Stimulated activated effector memory CD8-positive, alpha-beta T cell treated with anti-CD3 and anti-CD28 coated beads, Interleukin-12 subunit alpha, Interleukin-12 subunit beta, amount 100 ng/mL, for 72 hours (primary cell): ENCODE measurements at places on chromosomes 16 and 17.

DNA sequence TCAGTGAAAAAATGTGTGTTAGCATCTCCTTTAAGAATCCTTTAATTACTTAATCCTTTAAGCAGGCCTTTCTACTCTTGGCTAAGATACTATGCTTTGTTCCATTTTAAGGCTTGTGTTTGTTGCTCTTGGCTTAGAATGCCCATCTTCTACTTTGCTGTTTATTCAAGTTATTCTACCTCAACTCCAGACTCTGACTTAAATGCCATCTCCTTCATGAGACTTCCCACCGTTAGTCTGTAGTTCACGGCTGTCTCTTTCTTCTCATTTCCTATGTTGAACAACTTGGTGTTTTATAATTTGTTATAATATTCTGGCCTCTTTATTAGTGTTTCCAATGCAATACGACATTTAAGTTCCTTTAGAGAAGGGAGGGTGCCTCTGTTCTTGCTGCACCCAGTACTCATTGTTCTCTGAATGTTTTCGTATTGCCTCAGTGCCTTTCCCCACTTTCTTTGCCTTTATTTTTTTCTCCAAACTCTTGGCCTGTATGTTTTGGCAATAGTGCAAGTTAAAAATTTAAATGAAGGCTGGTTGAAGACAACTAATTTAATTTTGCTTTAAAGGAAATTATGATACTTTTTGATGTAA lies 6.1 kb upstream of the KRT10 start:
- DNase-seq: no peak

GRCh38 chr17:47400333-47400732 lies 76.6 kb downstream of the EFCAB13 start:
- DNase-seq: no peak

DNA sequence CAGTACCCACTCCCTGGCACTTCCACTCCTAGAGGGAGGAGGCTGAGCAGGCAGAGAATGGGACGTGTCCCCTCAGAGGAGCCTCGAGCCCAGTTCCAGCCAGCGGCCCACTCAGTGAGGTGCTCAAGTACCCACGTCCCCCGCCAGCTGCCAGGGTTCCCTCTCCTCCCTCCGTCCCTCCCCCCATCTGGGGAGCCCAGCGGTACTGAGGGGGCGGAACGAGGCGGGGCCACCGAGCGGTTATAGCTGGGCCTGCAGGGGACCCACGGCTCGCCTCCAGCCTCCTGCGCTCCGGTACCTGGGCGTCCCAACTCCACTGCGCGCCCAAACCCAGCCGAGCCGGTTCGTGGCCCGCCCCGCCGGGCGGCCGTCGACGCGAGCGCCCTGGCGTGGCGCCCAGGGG lies at the start of gene NPW:
TSS of gene NPW (plus strand) at position 268 of the 403 bp plus-strand sequence.
- no peak for DNase-seq

GRCh38 chr17:60039114-60039846 lies 39.4 kb downstream of the HEATR6 start:
- no peak for DNase-seq

GRCh38 chr17:59914274-59914854 lies 21.4 kb downstream of the RPS6KB1 start:
- DNase-seq: no peak

DNA sequence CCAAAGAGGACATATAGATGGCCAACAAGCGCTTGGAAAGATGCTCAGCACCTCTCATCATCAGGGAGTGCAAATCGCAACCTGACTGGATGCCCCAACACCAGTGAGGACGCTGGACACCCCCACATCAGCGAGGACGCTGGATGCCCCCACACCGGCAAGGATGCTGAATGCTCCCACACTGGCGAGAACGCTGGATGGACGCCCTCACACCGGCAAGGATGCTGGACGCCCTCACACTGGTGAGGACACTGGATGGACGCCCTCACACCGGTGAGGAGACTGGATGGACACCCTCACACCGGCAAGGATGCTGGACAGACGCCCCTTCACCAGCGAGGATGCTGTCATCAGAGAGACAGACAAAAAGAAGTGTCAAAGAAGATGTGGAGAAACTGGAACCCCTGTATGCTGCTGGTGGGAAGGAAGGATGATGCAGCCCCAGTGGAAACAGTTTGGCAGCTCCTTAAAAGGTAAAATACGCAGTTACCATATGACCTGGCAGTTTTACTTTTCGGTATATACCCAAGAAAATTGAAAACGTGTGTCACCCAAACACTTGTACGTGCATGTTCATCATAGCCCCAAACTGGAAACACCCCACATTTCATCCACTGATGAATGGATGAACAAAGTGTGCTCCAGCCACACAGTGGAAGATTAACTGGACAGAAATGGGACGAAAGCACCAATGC lies 10.1 kb upstream of the JPH3 start:
- DNase-seq: no peak

DNA sequence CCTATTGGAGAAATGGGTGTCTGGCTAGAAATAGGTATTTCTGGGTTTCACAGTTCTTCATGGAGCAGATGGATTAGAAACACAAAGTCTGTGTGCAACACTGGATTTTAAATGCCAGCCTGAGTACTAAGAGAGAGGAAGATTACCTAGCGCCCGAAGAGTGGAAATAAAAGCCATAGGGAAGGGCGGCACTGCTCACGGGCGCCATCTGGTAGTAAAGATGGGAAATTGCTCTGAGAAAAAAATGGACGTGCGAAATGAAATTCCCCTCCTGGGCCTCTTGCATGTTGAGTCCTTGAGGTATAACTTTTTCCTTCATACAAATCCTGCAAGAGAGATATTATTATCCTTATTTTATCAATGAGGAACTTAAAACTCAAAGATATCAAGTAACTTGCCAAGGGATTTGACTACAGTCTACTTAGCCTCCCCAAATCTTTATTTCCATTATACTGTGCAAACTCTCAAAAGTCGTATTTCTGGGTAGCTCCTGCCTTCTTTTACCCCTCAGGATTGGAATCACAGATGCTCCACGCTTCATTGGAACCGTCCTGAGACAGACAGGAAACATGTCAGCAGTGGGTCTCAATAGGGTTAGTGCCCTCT lies 72.8 kb downstream of the MMD start:
- no peak for DNase-seq

DNA sequence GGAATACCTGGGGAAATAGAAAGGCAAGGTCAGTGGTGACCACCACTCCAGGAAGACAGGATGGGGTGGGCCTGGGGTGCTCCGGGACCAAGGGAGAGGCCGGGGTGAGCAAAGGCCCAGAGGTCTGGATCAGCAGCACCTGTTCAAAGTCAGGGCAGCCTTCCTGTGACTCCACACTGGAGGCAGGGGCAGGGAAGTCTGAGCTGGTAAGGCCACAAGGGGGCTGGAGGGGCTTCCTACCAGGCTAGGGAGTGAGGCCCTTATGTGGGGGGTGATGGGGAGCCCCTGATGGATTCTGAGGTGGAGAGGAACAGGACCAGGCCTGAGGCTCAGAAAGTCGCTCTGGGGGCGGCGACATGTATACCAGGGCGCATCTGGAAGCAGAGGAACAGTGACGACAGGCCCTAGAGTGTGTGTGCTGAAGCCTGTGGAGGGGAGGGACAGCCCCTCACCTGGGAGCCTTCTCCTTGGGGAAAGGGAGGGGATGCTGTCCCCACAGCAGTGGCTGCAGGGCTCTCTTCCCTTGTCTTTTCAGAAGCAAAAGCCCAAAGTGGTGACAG lies 3.7 kb downstream of the C16orf78 start:
- DNase-seq: no peak

- DNase-seq: peak; percentile 94
Measured at GRCh38 chr16:50665128-50665878, 15.8 kb downstream of the SNX20 start.

DNA sequence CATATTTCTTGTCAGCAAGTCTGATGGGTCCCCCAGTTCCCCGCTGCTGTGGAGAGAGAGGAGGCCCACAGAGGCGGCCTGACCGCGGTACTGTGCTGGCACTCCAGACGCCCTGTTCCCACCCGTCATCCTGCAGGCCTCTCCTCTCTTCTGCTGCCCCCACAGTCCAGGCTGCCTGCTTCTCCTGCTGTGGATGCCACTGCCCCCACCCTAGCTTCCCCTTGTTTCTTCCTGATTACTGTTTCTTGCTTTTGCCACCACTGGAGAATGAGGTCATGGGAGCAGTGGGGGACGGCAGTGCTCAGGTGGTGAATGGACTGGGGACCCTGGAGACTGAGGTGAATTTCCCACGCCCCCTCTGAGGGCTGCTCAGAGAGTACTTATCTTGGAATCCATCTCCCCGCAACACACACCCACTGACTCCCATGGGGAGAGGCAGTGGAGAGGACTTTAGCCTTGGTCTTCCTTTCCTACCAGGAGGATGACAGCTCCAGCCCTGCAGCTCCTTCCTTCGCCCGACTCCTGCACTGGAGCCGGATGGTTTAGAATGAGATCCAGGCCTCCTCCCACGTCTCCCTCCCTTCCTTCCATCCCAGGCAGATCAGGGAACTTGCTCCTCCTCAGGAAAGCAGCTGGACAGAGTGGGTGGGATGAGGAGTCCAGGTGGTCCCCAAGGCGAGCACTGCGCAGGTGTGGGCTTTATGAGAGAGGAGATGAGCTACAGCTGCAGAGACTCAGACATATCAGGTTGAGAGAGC lies 60.4 kb downstream of the PLXDC1 start:
- DNase-seq: no peak

DNA sequence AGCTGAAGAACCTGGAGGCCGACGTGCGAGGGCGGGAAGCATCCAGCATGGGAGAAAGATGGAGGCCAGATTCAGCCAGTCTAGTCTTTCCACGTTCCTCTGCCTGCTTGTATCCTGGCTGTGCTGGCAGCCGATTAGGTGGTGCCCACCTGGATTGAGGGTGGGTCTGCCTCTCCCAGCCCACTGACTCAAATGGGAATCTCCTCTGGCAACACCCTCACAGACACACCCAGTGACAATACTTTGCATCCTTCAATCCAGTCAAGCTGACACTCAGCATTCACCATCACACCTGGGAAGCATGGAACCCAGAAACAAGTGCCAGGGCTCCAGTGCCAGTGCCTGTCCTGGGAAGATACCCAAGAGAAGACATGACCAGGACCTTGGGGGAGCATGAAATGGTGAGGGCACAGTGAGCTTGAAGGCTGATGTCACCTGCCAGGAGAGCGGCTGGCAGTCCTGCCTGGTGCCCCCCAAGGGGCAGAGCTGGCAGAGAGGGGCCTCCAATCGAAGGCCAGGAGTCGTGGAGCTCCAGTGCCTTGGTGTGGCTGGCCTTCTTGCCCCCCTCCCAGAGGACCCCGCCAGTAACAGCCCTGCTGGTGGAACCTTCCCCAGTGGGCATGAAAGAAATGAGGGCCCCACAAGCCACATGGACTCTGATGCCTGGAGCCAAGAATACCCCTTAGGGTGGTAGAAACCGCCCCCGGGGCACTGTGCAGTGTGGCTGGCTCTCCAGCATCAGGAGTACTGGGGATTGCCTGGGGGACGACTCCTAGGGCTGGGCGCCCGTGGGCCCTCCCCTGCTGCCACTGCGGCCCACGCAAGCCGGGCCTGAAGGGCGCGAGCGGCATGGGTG lies 643 bp upstream of the NPB start:
- DNase-seq: no peak

GRCh38 chr17:68344701-68345136 lies 53.4 kb downstream of the ARSG start:
- DNase-seq: peak; percentile 69

- no peak for DNase-seq
Measured at GRCh38 chr16:24130494-24131085, 125.5 kb upstream of the CACNG3 start.

- DNase-seq: no peak
Measured at GRCh38 chr17:40980596-40980995, 3.5 kb downstream of the KRT40 start.

- DNase-seq: no peak
Measured at GRCh38 chr16:59048876-59049275, 314.8 kb upstream of the GOT2 start.

- no peak for DNase-seq
Measured at GRCh38 chr16:78257376-78257728, 157.9 kb downstream of the WWOX start.

GRCh38 chr16:89581045-89581695 lies 5.6 kb downstream of the CPNE7 start:
- DNase-seq: no peak

- DNase-seq: no peak
Measured at GRCh38 chr16:85945424-85945751, 46.4 kb downstream of the IRF8 start.

GRCh38 chr16:3781421-3781820 lies 64.1 kb upstream of the TRAP1 start:
- no peak for DNase-seq

GRCh38 chr16:82750068-82750467 lies 123.3 kb downstream of the CDH13 start:
- no peak for DNase-seq

GRCh38 chr16:14070555-14070876 lies 603 bp upstream of the MRTFB start:
- DNase-seq: no peak

GRCh38 chr17:2192367-2193057 lies 111.1 kb downstream of the SMG6 start:
- DNase-seq: peak; percentile 35

- DNase-seq: no peak
Measured at GRCh38 chr17:36592316-36592715, 637 bp downstream of the DHRS11 start.

DNA sequence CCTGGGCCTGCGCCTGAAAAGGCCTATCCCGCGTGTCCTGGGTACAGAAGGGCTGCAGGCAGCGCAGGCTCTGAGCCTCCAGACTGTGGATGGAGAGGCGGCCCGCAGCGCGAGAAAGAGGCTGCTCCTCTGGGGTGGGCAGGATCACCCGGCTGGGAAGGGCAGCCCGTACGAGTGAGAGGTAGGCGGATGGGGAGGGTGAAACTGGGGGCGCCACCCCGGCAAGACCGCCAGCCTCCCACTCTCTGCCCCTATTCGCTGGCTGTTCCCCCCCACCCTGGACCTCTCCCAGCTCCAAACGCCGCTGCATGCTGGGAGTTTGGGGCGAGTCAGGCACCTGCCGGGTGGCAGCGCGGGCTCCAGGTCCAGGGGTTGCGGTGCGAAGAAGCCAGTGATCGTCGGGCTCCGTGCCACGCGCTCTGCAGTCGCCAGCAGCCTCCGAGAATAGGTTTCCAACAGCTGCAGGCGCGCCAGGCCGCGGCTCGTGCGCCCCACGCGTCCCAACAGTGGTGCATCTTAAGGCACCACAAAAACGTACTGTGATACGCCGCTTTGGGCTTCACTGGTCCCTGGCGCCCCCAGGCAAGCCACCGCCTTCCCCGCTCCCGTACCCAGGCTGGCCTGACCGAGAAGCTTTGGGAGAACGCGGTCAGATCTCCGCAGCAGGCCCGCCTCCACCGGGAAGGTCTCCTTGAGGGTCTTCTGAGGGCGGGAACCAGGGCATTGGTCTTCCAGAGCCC lies 1.1 kb downstream of the NOXO1 start:
- no peak for DNase-seq

DNA sequence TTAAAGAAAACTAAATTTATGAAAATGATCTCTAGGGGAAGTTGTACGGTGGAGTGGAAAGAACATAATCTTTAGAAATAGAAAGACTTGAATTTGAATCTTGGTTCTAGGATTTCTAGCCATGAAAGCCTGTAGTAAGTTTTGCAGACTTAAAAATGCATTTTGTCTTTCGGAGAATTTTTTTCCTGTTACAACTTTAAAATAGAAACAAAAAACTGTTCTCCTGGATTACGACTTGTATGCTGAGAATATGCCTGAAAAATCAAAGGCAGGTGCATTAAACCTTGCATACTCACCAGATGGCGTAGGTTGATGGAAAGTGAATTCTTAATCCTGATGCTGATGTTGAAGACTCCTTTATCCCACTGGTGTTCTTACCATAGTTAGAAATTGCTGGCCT lies 7.5 kb upstream of the MPHOSPH6 start:
- DNase-seq: no peak

GRCh38 chr17:17540278-17540906 lies 44.2 kb upstream of the RASD1 start:
- no peak for DNase-seq
